ENCODE measurements at places on chromosomes 3 and 15.
A peak's percentile ranks its signal among the peaks of the same experiment; 100 is the strongest.

- no peak overlapping the region for H3K27ac ChIP-seq
- DNase-seq = no peak
- H3K36me3 ChIP-seq = peaks cover 28% of the 10 kb centered on the region
- no peak overlapping the region for H3K4me3 ChIP-seq
- no peaks in the 10 kb centered on the region for H3K4me1 ChIP-seq
- no peaks in the 10 kb centered on the region for H3K27me3 ChIP-seq
These were observed 11.8 kb upstream of the CYFIP1 start for GRCh38 chr15:22992024-22992326.

GRCh38 chr15:41937568-41937923 is 34.8 kb downstream of the EHD4 start:
- no peaks in the 10 kb centered on the region for H3K27me3 ChIP-seq
- no peak for DNase-seq
- peak overlapping the region; percentile 60 for H3K4me3 ChIP-seq
- peaks cover 36% of the 10 kb centered on the region for H3K36me3 ChIP-seq

DNA sequence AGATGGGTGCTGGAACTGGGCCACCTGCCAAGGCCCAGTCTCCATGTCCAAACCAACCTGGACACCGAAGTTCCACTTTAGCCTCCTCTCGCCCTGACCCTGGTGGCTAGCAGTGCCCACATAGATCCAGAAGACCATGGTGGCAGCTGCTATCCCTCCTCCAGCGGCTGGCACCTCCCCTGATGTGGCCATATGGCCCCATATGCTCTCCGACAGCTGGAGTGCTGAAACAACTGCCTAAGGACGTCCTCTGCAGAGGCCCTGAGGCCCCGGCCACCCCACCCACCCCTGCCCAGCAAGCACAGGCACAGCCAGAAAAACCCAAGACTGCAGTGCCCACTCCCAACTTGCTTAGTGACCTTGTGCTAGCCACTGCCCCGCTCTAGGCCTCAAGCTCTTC is 182.3 kb upstream of the LINGO1 start:
- no peak overlapping the region for H3K27ac ChIP-seq
- no peak overlapping the region for H3K4me3 ChIP-seq
- no peaks in the 10 kb centered on the region for H3K4me1 ChIP-seq
- H3K27me3 ChIP-seq = peaks cover 15% of the 10 kb centered on the region

DNA sequence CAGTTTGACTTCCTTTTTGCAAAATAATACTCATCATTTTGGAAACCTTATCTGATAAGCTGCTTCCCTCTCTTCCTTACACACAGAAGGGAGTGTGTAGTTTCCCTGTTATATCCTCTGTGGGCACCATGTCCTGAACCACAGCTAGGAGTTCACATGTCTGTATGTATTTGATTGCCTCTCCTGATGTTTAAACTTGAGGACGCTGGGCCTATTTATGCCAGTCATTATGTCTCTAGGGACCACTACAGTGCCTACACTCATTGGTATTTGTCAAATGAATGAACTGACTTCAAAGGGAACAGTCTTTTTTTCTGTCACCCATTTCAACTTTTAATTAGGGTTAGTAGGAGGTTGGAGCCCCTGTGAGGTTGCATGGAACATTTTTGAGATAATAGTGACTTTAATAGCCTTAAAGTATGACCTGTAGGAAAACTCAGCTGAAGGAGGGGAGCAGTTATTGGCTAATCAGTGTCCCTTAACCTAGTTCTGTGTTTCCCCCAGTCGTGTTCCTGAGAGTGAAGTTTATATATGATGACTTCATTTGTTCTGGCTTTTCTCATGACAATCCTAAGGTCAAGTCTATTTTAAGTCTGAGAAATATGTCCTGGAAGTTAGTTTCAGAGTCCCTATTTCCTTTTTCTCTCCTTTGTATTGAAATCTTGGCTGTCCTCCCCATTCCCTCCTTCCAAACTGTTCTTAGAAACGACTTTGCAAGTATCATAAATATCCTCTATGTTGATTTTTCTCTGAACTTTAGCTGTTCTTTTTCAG is 28.9 kb downstream of the PDE8A start:
- no peak overlapping the region for H3K4me3 ChIP-seq
- no peak for DNase-seq
- no peaks in the 10 kb centered on the region for H3K36me3 ChIP-seq
- H3K27me3 ChIP-seq = no peaks in the 10 kb centered on the region
- H3K4me1 ChIP-seq = peaks cover 28% of the 10 kb centered on the region
- H3K27ac ChIP-seq = no peak overlapping the region

GRCh38 chr3:74344865-74345440 is 269.5 kb downstream of the CNTN3 start:
- H3K27ac ChIP-seq = no peak overlapping the region
- no peak for DNase-seq
- H3K27me3 ChIP-seq = no peaks in the 10 kb centered on the region
- no peaks in the 10 kb centered on the region for H3K4me1 ChIP-seq

- DNase-seq = peak; percentile 67
- H3K27me3 ChIP-seq = peaks cover 4% of the 10 kb centered on the region
- no peak overlapping the region for H3K4me3 ChIP-seq
- no peak overlapping the region for H3K27ac ChIP-seq
- no peaks in the 10 kb centered on the region for H3K36me3 ChIP-seq
These were observed 15.6 kb upstream of the MAGEF1 start for GRCh38 chr3:184727357-184728009.

DNA sequence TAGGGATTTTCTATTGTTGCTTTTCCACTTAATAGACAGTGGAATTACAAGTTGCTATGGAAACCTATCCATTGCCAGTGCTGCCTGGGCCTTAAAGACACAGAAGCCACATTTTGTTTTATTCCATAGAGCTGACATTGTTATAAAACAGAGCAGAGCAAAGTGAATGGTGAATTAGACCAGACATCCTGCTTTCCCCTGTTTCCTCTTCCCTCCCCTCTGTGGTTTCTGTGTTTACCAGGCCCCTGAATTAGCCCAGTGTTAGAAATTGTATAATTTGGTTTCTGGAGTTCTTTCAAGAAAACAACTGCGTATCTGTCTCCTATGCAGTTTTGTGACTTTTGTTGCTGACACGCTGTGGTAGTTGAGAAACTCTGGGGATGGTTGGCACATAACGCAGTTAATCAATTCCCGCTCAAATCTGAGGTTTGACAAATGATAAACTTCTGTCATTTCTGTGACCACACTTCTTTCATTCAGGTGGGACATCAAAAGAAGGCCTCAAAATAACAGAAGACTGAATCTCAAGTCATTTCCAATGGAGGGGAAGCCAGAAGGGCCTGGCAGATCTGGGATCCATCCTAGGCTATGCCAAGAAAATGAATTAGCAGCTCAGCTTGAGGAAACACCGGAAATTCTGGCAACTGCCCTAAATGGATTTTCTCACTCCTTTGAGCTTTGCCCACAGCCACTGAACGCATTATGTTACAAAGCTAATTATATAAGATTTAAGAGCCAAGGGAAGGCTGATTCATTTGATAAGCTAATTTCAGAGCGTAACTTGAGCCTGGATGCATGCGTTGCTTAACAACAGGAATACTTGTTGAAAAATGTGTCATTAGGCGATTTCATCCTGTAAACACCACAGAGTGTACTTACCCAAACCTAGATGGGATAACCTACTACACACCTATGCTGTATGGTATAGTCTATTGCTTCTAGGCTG is 46.9 kb downstream of the NR1D2 start:
- no peaks in the 10 kb centered on the region for H3K36me3 ChIP-seq
- H3K27me3 ChIP-seq = no peaks in the 10 kb centered on the region
- no peak overlapping the region for H3K4me3 ChIP-seq
- H3K4me1 ChIP-seq = peaks cover 6% of the 10 kb centered on the region

DNA sequence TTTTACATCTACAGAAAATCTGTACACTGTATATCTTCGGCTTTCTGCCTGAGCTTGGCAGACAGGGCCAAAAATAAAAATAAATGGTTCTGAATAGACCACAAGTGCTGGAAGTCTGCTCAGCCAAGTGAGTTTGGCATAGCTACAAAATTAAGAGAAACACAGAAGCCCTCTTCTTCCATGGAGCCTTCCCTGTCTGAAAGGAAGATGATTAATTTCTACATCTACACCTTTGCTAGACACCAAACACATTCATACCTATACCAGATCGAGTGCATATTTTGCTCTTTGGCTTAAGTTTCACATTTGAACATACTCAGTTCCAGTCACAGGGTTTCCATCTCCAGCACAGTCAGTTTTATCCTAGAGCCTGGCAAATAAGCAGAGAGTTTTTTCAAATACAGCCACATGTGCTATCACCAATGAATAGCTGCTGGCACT is 224.6 kb downstream of the GREM1 start:
- no peak overlapping the region for H3K4me3 ChIP-seq
- H3K27me3 ChIP-seq = peaks cover 6% of the 10 kb centered on the region
- no peak for DNase-seq
- H3K27ac ChIP-seq = no peak overlapping the region
- no peaks in the 10 kb centered on the region for H3K36me3 ChIP-seq
- no peaks in the 10 kb centered on the region for H3K4me1 ChIP-seq

DNA sequence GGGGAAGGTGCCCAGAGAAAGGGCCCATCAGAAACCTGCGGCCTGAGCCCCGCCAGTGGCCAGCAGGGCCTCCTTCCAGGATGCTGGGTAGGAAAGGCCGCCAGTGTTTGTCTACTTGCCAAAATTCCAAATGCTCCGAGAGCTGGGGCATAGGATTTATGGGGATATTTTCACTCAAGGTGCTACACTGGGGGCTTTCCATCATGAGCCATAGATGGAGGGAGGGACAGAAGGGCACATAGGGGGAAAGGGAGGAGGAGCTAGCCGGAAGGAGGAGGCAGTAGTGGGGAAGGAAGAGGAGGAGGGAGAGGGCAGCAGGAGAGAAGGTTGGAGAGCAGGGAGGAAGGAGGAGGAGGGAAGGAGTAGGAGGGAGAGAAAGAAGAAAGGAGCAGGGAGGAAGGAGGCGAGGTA is 494.7 kb upstream of the PROK2 start:
- no peaks in the 10 kb centered on the region for H3K36me3 ChIP-seq
- H3K27me3 ChIP-seq = peaks cover 3% of the 10 kb centered on the region
- no peak for DNase-seq
- H3K4me1 ChIP-seq = peaks cover 6% of the 10 kb centered on the region
- H3K27ac ChIP-seq = no peak overlapping the region
- no peak overlapping the region for H3K4me3 ChIP-seq

GRCh38 chr3:56836276-56837163 is 34.8 kb upstream of the ARHGEF3 start:
- DNase-seq = no peak
- peaks cover 31% of the 10 kb centered on the region for H3K4me1 ChIP-seq
- no peak overlapping the region for H3K27ac ChIP-seq

GRCh38 chr3:30733209-30733608 is 126.8 kb downstream of the TGFBR2 start:
- no peaks in the 10 kb centered on the region for H3K36me3 ChIP-seq
- H3K4me1 ChIP-seq = peaks cover 54% of the 10 kb centered on the region
- H3K27me3 ChIP-seq = no peaks in the 10 kb centered on the region
- no peak for DNase-seq
- no peak overlapping the region for H3K4me3 ChIP-seq

GRCh38 chr15:52546031-52546751 is 17.5 kb upstream of the MYO5A start:
- no peak for DNase-seq
- H3K4me1 ChIP-seq = peaks cover 2% of the 10 kb centered on the region
- H3K27ac ChIP-seq = no peak overlapping the region
- H3K27me3 ChIP-seq = no peaks in the 10 kb centered on the region
- peaks cover 46% of the 10 kb centered on the region for H3K36me3 ChIP-seq

DNA sequence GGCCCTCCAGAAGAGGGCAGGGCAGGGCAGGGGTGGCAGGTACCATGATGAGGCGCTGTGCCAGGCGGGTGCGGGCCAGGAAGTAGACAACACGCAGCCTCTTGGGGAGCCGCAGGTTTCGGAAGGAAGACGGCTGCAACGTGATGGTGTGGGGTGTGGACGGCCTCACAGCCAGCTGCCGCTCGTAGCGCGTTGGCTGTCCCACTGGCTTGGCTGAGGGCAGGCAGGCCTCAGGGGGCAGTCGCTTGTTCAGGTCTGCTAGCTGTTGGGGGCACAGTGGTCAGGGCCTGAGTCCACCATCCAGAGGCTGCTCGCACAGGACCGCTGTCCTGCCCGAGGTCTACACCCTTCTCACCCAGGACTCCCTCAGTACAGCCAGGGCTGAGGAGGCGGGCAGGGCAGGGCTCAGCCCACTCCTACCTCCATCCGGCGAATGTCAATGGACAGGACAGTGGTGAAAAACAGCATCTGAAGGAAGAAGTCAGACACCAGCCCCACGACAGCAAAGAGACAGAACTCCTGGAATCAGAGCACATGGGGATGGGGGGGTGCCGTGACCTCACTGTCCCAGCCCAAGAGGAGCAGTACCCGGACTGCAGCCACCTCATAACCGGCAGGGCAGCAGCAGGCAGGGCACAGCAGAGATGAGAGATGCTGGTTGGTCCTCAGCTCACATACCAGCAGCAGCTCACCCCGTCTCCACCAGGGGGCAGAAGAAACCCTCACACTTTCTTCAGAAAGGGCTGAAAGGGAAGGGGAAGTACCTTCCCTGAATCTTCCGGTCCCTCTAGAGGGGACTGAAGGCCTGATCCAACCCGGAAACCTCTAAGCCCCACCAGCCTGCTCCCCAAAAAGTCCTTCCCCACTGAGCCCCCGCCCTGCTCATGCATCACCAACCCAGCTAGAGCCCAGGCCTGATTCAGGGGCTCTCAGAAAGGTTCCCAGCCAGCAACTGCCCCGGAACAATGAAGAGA is 40.0 kb downstream of the PTPN23 start:
- H3K27me3 ChIP-seq = no peaks in the 10 kb centered on the region
- H3K36me3 ChIP-seq = peaks cover 16% of the 10 kb centered on the region
- H3K27ac ChIP-seq = peak overlapping the region; percentile 99
- peak; percentile 95 for DNase-seq
- peaks cover 10% of the 10 kb centered on the region for H3K4me1 ChIP-seq

DNA sequence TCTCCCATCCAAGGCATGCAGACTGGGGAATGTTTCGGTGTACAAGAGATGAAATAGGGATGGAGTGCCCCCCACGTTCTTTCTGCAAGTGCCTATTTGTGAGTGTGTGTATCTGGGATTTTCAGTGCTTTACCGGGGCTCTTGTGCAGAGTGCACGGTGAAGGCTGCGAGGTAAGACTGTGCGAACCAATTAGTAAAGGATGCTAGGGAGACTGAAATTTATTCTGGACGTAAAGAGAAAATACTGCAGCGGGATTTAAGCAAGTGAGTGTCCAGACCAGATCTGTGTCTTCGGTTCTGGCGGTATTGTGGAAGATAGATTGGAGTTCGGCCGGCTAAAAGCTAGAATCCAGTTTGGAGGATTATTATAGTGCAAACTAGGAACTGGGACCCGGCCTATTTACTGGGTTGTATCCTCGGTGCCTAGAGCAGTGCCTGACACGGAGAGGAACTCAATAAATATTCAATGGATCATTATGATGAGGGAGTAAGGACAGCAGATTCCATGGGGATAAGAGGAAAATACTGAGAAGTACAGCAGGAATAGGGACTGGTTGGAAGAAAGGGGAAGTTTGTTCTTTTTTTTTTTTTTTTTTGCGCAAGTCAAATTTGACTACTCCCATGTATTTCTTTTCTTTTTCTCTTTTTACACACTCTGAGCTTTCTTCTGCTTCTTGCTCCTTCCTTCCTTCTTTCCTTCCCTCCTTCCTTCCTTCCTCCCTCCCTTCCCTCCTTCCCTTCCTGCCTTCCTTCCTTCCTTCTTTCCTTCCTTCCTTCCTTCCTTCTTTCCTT is 580 bp upstream of the MAGEF1 start:
- H3K27me3 ChIP-seq = peaks cover 2% of the 10 kb centered on the region
- peaks cover 25% of the 10 kb centered on the region for H3K4me1 ChIP-seq
- H3K36me3 ChIP-seq = peaks cover 20% of the 10 kb centered on the region
- H3K27ac ChIP-seq = peak overlapping the region; percentile 32
- peak overlapping the region; percentile 80 for H3K4me3 ChIP-seq

- no peak for DNase-seq
- no peaks in the 10 kb centered on the region for H3K4me1 ChIP-seq
These were observed 38.4 kb upstream of the SLC6A11 start for GRCh38 chr3:10777627-10778026.

GRCh38 chr3:149959443-149959842 is 11.3 kb downstream of the PFN2 start:
- no peaks in the 10 kb centered on the region for H3K27me3 ChIP-seq
- H3K4me3 ChIP-seq = no peak overlapping the region
- DNase-seq = no peak
- no peak overlapping the region for H3K27ac ChIP-seq
- peaks cover 9% of the 10 kb centered on the region for H3K36me3 ChIP-seq

All from activated CD4-positive, alpha-beta T cell treated with anti-CD3 and anti-CD28 coated beads for 36 hours (primary cell).